ENCODE measurements at places on chromosomes 2 and 18.

DNA sequence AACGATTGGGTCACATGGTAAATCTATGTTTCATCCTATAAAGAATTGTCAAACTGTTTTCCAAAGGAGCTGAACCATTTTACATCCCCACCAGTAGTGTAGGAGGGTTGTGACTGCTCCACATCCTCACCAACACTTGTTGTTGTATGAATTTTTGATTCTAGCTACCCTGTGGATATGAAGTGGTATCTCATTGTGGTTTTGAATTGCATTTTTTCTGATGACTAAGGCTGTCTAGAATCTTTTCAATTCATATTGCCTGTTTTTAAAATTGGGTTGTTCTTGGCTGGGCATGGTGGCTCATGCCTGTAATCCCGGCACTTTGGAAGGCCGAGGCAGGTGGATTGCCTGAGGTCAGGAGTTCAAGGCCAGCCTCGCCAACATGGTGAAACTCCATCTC is 44.5 kb downstream of the TXNL1 start:
- DNase-seq: no peak

- no peak for DNase-seq
Measured at GRCh38 chr2:237350597-237350996, 63.4 kb downstream of the COL6A3 start.

DNA sequence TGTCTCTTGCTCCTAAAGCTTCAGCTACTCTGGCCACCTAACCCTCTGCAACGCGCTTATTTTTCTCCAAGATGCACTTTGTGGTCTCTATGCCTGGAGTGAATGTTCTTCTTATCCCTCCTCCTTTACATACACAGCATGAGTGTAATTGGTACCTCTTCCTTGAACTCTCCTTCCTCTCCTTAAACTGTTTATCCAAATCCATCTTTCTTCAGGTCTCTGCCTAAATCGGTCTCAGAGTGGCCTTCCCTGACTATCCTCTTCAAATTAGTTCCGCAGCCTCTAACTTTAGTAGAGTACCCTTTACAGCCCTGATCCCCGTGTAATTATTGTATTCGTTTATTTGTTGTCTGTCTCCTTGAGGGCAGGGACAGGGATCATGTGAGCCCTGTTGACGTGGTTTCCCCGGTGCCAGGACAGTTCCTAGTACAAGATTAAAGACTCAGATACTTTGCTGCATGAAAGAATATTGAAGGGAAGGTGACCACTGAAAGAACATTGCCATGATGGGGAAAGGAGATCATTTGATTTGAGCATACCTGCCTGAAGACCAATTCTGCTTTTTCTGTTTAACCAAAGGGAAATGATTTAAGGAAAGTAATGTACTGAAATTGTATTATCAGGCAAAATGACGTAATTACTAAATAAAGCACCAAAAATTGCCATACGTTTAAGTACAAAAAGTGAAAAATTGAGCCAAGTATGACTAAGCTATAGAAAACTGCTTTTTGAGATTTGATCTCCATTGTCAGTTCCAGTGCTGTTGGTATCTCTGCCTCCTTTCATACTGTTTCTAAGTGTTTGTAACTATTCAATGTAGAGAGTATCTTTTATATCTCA is 1.2 kb downstream of the CNOT9 start:
- no peak for DNase-seq

DNA sequence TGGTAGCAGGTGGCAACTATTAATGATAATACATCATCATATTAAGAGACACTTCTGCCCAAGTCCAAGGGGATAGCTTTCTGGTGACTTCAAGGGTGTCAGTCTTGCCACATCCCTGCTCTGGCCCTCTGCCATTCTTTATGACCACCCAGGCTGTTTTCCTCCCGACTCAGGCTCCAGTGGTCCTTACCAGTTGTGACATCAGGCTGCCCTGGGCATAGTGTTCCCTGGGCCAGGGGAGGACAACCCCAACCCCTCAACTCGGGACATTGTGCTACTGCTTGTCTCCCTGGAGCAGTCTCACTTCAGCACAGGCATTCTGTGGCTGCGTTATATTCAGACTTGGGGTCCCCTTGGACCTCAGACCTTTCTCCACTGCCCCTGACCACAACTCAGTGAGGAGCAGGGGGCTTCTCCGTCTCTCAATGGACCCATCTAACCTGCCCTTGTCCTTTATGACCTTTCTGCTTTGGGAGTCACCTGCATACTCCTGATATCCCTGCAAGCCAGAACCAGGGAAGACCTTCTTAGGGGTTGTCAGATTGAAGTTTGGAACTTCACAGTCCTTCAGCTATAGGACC is 12.8 kb downstream of the DNAJB2 start:
- DNase-seq: no peak

GRCh38 chr2:52220393-52220792 is 1188.5 kb upstream of the NRXN1 start:
- no peak for DNase-seq

GRCh38 chr2:120825370-120826259 is 89.9 kb downstream of the GLI2 start:
- DNase-seq: no peak

DNA sequence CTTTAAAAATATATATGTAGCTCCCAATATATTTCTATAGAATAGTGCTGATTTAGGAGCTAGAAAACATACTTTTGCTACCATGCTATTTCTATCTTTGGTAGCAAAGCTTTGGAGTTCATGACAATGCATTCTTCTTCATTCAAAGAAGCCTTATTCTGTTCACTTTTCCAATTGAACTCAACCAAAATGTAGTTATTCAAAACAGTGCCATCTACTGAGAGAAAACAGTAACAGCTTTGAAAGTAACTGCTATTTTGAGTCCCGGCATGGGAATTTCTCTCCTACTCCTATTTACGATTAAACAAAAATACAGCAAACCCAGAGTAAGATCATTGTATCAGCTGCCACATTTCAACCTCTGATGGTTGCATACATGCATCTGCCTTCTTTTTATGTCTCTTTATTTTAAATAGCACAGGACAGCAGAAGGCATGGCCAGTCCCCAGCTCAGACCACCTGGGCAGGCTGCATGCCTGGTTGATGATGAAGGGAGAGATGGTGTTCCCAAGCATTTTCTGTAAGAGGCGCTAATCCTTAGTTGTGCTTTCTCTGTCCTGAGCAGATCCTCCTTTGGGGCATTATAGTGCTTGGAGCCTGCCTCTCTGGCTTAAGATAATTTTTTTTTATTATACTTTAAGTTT is 69.7 kb upstream of the SULT1C3 start:
- no peak for DNase-seq

GRCh38 chr2:133726973-133727372 is 158.7 kb upstream of the NCKAP5 start:
- DNase-seq: no peak

- DNase-seq: no peak
Measured at GRCh38 chr2:62586981-62587380, 81.0 kb upstream of the TMEM17 start.

Measured in stimulated activated CD4-positive, alpha-beta T cell treated with anti-CD3 and anti-CD28 coated beads, TNF-alpha, amount 100 ng/mL, for 24 hours (primary cell).